Hippocampal formation (tissue), 2 donors: ENCODE measurements at places on chromosomes 3 and 15.

DNA sequence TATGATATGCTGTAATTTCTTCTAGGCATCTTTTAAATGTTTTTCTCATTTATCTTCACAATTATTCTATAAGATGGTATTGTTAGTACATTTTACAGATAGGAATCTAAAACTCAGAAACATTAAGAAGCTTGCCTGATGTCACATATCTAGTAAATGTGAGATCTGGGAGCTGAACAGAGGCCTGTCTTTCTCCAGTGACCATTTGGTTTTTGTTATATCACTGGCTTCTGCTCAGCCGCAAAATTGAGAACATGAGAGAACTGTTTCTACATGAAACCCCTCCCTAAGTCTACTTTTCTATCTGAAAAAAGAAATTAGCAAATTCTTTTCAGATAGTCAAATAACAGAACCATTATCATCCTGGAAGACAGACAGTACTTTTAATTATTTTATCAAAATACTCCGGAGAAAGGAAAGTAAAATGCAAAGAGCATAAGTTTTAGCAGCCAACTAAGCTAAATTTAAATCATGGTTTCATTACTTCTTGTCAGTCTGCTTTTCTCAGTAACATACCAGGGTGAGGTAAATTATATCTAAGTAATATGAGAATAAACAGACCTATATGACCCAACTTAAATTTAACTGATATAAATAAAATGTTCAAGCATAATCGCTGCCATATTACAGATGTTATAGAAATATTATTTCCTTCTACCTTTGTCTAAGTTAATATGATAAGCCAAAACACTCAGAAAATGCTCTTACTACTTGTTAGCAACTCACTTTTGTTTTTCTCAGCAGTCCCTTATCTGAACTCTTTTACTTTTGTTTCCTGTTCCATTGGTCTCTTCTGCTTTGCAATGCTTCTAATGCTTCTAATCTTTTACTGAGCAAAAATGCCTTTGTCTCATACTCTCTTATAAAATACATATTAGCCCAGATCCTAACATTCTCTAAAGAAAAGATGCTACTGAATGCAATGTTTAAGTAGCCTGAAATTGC is 68.0 kb upstream of the MBNL1 start:
- DNase-seq = no peak

DNA sequence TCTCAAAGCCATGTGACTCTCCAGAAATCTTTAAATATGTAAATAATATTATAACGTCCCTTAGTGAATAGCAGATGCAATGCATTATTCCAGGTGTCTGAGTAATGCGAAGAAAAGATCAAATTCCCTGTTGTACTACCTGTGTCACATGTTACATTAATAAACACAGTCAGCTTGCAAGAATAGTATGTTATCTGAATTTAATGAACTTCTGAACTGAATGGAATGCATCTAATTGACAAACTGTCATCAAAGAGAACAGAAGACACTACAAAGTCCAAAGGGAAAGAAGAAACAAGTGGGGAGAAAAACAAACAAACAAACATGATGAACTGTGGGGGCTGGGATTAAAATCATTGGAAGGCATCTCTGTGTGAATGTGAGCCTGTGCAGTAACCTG is 508.8 kb downstream of the LPP start:
- DNase-seq = no peak

DNA sequence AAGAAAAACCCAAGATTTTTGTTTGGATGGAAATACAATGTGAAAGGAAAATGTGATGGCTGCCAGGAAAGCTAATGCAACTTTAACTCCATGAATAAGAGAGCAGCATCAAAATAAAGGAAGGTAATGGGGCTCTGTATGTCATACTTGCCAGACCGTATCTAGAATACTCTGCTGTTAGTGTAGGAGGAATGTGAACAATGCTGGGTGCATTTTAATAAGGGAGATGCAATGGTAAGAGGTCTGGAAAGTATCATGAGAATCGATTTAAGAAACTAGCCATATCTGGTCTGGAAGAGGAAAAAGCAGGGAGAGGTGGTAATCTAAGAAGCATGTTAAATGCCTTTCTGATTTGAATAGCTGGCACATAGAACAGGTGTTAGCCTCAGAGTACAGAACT is 239.6 kb downstream of the GBE1 start:
- DNase-seq = no peak

DNA sequence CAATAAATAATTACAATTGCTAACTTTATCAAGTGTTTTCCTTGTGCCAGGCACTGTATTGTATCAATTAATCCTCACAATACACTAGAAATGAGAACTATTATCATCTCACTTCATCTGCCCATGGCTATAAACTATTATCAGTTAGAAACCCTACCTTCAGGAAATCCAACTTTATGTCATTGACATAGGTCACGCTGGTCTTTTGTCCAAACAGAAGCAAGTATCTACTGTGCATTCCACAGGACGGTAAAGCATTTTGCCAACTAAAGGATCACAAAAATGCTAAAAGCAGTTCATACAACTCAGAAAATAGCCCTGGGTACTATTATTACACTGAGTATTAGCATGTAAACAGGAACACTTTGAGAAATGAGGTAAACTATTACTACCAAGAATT is 9.6 kb downstream of the DENND6A start:
- no peak for DNase-seq

GRCh38 chr15:41961001-41961518 is 11.3 kb downstream of the EHD4 start:
- DNase-seq = no peak

DNA sequence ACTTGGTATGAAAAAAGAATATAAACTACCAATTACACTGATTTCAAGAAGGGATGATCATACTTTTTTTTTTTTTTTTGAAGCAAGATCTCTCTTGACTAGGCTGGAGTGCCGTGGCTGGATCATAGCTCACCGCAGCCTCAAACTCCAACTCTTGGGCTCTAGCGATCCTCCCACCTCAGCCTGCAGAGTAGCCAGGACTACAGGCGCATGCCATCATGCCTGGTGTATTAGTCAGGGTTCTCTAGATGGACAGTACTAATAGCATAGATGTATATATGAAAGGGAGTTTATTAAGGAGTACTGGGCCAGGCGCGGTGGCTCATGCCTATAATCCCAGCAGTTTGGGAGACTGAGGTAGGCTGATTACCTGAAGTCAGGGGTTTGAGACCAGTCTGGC is 11.5 kb upstream of the SEC11A start:
- no peak for DNase-seq

GRCh38 chr3:105906836-105907235 is 38.0 kb upstream of the CBLB start:
- no peak for DNase-seq

DNA sequence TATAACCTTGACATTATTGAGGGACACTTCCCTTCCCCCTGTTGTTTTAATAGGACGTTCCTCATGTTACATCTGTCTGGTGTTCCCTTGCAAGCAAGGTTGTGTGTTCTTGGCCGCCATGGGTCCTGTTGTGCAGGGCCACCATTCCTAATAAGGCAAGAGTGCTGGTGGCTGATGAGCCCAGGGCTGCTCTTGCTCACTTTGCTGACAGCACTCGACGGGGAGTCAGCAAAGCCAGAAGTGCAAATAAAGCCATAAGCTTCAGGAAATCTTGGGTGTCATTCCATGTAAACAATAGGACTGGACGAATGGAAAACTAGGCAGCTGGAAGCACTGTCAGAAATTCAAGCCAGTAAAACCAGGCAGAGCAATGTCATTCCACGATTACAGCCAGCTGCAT is 75.8 kb downstream of the SQOR start:
- no peak for DNase-seq

GRCh38 chr15:73424506-73424905 is 18.5 kb upstream of the REC114 start:
- DNase-seq = no peak

- no peak for DNase-seq
Measured at GRCh38 chr15:66505818-66506217, 692 bp downstream of the ZWILCH start.

GRCh38 chr3:177345973-177346503 is 148.8 kb upstream of the TBL1XR1 start:
- DNase-seq = no peak

GRCh38 chr3:142215106-142215505 is 10.3 kb downstream of the GK5 start:
- DNase-seq = no peak

DNA sequence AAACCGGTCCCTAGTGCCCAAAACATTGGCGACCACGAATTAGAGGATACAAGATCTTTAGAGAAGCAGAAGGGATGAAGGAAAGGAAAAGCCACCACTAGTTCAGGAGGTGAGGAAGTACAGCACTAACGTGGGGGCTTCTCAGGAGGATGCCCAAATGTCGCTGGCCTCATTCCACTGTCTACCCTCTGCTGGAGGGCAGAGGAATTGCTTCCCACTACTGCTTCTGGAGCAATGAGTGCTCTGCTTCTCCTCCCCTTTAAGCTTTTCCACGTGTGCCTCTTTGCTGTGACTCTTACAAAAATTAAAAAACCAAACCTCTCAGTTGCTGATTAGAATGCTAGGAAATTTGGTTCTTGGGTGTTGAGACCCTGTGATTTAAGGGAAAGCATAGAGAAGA is 281.3 kb downstream of the CLSTN2 start:
- no peak for DNase-seq

DNA sequence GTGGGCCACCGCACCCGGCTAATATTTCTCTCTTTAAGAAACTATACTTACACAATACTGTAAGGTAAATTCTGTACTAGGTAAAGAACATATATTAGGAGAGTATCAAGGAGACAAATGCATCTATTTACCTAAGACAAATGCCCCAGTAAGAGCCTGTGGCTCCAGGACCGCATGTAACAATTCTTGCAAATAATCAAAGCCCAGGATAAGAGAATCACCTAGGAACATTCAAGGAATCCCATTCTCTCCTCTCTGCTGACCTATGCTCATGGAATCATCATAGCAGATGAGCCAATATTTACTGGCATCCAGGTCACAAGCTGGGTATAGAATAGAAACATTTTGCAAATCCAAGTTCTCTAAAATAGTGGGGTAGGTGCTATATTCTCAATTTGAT is 347.7 kb downstream of the FOXP1 start:
- DNase-seq = no peak

GRCh38 chr3:99970198-99970597 is 144.1 kb downstream of the FILIP1L start:
- DNase-seq = no peak

GRCh38 chr15:28098766-28099554 is at the start of gene OCA2:
Gene OCA2 (minus strand): TSS chr15:28099315. CDS start chr15:28081874, 17,441 bp downstream.
- DNase-seq = no peak

GRCh38 chr3:87350367-87351199 is 74.2 kb upstream of the POU1F1 start:
- DNase-seq = peak; percentile 2

DNA sequence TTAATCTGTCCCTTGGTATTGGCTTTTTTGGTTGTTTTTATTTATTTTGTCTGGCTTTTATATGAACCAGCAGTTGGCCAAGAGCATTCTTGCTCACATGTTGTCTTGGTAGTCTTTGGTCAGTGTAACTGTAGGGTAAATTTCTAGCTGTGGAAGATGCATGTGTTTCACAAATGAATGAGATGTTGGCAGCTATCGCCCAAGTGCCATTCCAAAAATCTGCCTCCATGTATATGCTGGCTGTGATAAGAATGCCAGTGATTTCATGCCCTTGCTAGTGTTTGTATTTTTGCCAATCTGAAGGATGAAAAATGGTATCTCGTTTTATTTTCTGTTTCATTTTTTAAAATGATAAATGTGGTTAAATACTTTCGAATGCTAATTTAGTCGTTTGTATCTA is 50.1 kb downstream of the TLNRD1 start:
- no peak for DNase-seq

GRCh38 chr15:88834211-88834812 is 31.1 kb downstream of the ACAN start:
- DNase-seq = peak; percentile 3

- DNase-seq = no peak
Measured at GRCh38 chr15:47577461-47577860, 139.8 kb upstream of the SEMA6D start.

GRCh38 chr15:74438206-74438605 is 4.4 kb upstream of the SEMA7A start:
- DNase-seq = no peak

DNA sequence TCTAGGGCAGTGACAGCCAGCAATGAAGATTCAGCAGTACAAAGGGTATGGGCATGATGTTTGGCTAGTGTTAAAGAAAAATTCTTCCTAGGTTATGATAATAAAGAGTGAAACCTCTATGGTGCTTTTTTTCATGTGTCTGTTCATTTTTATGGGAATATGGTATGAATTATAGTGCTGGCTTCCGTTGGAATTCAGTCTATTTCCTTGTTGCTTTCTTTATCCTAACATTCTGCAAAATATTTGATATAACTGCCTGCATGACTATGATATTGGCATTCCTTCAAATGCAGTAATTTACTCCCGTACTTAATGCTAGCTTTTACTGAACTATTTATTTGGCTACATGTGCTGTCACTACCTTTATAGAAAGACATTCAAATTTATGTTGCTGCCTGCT is 57.6 kb upstream of the ATP11B start:
- DNase-seq = no peak

DNA sequence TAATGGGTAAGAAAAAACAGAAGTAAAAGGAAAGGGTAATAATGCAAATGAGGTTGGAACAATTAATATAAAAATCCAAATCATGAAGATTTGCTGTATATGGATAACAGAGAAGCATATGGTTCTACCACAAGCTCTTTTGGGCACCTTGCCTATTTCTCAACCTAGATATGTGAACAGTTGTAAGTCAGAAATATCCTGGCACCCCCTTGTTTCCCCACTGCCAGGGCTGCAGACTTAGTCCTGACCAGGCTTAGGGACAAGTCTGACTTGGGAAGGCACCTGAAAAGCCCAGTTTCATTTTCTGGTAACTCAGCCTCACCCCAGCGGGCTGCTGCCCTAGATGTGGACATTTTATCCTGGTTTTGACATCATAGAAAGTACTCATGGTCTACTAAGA is 183.2 kb upstream of the STAC start:
- DNase-seq = no peak

GRCh38 chr3:62238431-62238830 is 134.9 kb downstream of the FEZF2 start:
- DNase-seq = no peak

GRCh38 chr3:12797892-12798558 is 1.5 kb downstream of the CAND2 start:
- no peak for DNase-seq

GRCh38 chr15:93762036-93762435 is 469.3 kb upstream of the MCTP2 start:
- no peak for DNase-seq

DNA sequence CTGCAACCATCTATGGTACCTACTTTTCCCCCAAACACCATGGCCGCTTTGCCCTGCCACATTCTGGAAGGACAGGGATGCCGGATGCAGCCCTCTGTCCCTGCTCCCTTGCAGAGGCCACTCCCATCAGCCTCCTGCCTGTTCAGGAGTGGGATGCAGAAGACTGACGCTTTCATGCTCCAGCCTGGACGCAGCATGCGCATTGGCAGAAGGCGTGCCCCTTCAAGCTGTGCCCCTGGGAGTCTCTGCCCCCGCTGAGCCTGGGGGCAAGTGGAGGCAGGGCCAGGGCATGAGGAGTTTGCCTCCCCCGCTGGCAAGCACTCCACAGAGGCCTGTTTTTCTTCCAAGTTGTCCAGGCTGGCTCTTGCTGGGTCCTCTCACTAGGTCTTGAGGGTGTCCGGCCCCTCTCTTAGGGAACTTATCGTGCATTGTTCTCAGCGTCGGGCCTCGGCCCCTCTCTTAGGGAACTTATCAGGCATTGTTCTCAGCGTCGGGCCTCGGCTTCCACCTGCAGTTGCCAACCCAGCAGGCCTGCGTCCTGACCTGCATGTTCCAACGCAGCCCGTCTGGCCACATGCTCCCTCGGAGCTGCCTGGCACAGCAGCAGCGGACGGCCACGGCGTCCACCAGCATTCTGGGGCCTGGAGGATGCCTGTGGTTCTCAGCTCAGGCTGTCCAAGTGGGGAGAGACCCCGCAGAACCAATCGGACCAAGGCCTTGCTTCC is 14.6 kb upstream of the SNRPA1 start:
- no peak for DNase-seq
